ENCODE measurements at places on chromosomes 13 and 19.

- DNase-seq, result no peak
Observed at GRCh38 chr19:55173186-55173713, 6.8 kb upstream of the DNAAF3 start.

DNA sequence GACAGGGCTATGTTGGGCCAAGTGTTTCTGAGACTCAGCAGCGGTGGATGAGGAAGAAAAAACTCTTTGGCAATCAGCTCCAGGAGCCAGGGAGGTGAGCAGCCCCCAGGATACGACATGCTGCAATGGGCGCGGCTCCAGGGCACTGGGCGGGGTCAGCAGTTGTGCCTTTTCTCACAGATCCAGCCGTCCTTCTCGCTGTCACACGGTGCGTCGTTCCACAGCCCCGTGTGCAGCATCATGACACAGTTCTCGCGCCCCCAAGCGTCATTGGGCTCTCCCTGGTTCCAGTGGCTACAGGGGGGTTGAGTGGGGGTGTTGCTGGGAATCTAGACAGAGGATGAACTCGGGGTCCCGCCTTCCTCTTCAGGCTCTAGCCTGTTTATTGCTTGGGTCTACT, 2.7 kb downstream of the CLEC4G start:
- DNase-seq, result peak; percentile 49

DNA sequence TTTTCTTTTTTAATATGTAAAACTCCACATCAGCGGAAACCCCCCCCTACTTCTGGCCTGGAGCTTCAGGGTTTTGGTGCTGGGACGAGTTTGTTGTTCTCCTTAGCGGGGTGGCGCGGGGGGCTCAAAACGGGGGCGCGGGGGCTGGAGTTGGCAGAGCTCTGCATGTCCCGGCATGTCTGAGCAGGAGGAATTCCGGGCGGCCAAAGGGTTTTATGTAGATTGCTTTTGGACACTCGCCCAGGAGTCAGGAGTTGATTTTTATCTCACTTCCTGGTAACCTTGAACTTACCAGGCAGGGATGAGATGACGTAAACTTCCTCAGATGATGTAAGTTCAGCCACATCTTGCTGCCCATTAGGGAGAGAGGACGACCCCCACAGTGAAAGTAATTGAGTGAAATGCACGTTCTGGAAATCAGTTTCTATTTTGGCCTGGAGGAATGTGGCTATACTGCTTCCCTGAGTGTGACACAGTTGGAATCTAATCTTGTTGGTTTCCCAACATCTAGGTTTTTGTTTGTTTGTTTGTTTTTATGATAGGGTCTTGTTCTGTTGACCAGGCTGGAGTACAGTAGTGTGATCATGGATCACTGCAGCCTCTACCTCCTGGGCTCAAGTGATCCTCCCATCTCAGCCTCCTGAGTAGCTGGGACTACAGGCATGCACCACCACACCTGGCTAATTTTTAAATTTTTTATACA, 21.0 kb upstream of the GDF15 start:
- no peak for DNase-seq

DNA sequence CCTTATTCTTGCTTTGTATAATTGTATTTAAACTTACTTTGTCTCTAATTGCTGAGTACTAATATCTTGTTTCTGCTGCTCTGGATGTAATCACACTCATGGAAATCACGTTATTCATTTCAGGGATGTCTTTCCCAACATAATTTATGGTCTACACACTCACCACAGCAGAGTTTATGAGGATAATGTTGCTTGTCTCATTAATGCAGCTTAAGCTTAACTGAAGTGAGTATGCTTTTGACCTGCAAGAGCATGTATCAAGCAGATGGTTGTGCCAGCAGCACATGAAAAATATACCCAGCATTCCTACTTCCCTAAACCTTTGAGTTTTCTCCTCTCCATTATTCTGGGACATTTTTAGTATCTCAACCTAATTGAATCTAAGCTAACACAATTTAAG, 1080.9 kb downstream of the SLITRK5 start:
- DNase-seq, result no peak

DNA sequence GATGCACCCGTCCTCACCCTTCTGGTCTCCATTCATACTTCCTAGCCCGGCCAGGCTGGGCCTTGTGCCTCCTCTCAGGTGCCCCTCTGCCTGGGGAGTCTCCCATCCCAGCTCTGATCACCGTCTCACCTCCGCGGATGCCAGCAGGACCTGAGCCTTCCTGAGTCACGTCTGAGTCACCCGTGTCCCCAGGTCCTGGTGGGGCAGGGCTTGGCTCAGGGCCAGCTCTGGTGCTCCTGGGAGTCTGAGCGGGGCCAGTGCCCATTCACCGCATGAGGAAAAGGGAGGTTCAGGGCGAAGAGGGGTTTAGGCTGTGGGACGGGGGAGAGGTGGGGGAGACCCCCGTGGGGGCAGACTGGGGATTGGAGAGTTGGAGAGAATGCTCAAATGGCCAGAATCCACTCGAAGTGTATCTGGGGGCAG, 593 bp downstream of the ATP8B3 start:
- peak; percentile 40 for DNase-seq

DNA sequence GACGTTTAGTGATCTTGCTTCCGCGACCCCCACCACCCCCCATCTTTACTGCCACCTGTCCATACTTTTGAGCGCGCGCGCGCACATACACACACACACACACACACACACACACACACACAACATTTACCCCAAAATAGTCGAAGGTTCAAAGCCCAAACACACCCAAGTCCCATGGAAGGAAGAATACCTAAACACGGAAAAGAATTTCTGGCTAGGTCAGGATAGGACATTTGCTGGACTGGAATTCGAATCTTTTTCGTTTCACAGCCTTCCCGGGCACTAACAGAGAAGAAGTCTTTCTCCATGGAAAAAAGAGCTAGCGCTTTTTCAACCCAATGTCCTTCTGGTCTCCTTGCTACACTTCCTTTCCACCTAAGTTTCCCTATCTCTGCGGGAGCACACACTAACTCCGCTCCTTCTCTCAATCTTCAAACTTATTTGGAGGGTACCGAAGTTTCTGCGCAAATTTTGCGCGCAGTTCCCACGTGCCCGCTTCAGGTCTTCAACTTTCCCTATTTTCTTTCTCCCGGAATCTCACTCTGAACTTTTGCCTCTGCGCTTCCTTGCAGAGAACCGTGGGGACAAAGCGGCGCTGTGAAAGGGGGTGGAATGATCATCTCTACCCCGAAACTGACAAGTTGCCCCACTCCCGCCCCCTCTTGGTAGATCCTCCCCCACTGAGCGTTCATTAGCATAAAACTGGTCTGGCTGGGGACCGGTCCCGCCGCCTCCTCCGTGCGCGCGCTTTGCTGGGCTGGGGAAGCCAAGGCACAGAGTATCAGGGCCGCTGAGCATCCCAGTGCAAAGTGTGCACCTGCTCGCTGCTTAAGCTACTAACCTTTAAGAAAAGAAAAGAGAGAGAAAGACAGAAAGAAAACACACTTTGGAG, 2.7 kb downstream of the DACH1 start:
- peak; percentile 2 for DNase-seq

DNA sequence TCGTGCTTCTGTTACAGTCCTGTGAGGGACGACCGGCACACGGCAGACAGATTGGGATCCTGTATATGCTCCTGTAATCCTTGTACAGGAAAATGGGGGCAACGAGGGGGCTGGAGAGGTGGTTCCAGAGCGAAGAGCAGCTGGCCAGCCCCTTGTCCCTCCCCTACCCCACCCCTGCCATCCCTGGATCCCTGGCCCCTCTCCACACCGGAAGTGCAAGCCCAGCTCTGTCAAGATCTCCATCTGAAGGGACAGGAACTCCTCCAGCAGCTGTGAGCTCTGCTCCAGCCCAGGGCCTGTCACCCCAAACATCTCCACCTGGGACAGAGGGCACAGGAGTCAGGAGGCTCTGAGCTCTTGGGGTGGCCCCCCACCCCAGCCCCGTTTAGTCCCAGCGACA, 5.5 kb upstream of the CCER2 start:
- no peak for DNase-seq

DNA sequence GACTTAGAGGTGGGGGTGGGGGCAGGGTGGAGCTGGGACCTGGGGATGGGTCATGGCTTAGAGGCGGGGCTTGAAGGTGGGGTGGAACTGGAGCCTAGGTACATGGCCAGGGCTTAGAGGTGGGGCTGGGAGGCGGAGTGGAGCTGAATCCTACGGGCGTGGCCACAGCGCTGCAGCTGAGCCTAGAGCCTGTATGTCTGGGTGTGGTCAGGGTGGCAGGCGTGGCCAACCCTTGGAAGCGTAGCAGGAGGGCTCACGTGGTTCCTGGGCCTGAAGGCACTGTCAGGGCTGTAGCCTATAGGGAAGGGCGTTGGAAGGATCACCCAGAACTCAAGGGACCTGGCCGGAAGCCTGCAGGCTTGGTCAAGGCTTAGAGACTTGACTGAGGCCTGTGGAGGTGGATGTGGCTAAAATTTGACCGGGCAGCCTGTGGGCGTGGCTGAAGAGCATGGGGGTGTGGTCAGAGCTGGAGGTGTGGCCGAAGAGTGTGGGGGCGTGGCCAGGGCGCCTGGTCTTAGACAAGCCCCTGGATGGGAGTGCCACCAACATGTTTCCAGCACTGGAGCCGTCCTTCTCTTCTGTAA, 24.3 kb downstream of the COLGALT1 start:
- DNase-seq, result peak; percentile 49

All from CD4-positive, alpha-beta T cell treated with Interleukin-1 beta for 1 hour (primary cell).